ENCODE measurements at places on chromosomes 12 and 14.

- no peak for DNase-seq
Observed at GRCh38 chr14:77825895-77826519, 26.1 kb downstream of the ADCK1 start.

GRCh38 chr12:13713556-13714410 is 267.6 kb downstream of the GRIN2B start:
- DNase-seq, result no peak

DNA sequence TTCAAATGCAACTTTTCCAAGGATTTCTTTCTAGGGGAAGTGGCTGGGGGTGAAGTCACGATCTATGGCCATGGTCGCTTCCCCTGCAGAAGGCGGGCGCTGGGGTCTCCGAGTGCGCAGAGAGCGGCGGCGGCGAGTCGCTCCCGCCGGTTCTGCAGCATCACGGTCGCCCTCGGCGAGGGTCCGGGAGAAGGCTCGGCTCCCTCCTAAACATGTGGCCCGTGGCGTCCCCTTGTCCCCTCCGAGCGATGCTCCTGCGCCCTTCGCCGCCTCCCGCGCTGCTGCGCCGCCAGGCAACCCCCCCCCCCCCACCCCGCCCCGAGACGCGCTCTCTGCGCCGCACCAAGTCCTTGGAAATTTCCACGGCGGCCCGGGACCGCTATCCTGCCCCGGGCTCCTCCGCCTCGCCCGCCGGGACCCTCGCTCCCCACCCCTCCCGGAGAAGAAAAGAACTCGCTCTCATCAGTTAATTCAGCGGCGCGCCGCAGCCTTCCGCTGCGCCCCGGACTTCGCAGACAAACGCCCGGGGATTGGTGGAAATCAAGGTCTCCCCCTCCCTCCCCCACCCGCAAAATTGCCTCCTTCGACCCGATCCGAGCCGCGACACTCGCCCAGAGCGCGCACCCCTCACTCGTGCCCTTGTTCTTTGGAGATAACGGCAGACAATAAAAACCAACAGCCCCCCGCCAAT is at the start of gene ST8SIA1:
ST8SIA1 (minus strand) TSS at position 298 of the 691 bp plus-strand sequence. CDS start 475 bp downstream, outside the sequence.
- DNase-seq, result no peak

GRCh38 chr12:10179776-10180181 is 947 bp downstream of the TMEM52B start:
- DNase-seq, result no peak

- no peak for DNase-seq
Observed at GRCh38 chr12:104747955-104748354, 210.1 kb downstream of the SLC41A2 start.

DNA sequence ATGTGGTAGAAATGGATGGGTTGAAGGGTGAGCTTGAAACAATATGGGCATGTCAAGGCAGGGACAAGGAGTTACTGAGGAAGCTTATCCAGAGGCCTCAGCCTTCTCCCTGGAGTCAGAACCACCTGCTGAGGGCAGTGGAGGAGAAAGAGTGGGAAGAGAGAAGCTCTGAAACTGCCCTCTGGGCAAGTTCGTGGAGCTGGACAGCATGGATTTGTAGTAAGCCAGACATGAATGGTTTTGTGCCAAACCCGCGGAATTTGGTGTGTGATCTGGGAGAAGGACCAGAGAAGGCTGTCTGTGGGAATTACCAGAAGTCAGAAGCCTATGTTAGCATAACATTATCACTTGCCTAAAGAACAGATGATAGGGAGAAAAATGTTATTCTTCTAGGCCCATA is 164.8 kb downstream of the SLC41A2 start:
- no peak for DNase-seq

DNA sequence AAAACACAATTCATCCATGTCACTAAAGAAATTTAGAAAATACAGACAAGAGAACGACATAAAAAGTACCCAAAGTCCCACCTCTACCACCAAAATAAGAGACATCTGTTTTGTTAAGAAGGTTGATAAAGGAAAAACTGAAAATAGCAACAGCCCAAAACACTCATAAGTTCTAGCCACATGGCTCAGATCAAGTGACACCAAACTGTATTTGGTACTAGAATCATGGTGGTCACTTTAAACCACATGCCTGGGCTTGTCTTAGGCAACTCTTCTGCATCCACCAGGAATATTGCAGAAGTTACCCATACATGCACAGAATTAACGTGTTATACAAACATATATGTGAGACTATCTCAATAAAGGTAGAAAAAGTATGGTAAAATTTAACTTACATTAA is 78.2 kb upstream of the GTF2A1 start:
- no peak for DNase-seq

DNA sequence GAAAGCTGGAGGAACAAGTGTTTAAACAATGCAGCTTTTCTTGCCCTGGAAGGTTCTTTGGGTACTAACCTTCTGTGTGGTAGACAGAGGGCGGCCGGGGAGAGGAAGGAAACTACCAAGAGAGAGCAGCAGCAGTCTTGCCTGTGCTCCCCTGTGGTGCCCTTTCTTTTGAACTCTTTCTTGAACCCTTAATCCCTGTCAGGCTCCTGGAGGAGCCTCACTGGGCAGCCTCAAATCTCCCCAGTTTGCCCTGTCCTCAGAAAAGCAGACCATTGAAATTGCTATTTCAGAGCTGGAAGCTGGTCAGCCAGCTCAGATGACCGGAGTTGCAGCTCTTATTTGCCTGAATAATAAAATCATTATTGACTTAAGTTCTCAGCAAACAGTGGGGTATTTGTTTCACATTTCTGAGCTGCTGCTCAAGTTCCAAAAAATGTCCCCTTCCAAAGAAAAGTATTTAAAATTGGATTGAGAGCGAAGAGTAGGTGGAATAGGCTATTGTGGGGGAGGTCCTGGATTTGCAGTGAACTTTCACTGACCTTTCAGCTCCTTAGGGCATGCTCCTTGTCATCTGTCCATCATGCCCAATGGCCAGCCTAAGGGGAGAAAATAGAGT is 42.1 kb upstream of the RNASE3 start:
- DNase-seq, result no peak

DNA sequence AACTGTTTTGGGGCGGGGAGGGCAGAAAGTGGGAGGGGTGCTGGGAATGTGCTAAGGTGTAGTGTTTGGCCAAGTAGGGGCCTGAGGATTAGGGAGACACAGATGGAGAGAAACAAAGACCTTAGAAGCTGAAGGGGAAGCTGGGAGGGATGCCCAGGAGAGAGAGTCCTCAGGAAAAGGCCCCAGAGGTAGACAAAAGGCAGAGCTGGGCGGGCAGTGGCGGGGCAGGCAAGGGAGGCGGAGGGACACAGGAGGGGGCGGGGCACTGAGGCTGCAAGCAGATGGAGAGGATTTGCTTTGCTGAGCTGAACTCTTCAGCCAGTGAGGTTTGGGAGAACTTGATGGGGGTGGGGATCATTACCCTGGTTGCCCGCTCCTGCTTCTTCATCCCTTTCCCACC is 2.8 kb downstream of the PTMS start:
- DNase-seq, result no peak
